T1000 (cell line): ENCODE measurements at places on chromosomes 5 and 9.

DNA sequence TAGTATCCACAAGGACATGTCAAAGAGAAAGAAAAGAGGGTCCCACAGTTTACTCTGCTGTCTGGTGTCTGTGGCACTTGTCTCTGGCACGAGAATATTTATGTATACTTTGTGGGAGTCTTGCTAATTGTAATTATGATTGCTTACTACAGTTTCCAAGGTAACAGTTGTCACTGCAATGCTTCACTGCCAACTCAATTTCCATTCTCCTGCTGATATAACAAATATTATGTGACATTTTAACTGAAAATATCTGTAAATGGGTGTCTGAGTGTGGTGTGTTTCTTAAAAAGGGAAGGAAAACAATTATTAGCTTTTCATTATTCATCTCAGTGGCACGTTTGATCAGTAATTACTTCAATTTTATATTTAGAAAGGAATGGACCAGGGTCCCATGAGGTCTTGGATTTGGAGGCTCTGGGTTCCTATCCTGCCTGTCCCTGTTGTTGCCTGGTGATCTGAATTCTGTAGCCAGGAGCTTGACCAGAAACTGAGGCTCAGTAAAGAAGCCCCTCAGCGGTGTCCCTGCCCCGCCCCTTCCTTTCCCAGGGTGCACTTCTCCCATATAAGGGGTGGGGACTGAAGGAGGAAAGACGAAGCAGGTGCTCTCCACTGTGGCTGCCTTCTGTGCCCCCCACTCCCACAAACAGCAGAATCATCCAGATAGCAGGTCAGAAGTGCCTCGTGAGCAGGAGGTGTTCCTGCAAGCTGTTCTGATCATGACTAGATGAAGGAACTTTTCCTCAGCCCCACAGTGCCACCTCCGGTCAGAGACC lies 137.3 kb upstream of the KIF2A start:
- DNase-seq: no peak

- no peak for DNase-seq
Measured at GRCh38 chr5:43065387-43065947, 25.3 kb upstream of the ANXA2R start.

GRCh38 chr5:80156156-80156555 lies 99.7 kb downstream of the SERINC5 start:
- no peak for DNase-seq

DNA sequence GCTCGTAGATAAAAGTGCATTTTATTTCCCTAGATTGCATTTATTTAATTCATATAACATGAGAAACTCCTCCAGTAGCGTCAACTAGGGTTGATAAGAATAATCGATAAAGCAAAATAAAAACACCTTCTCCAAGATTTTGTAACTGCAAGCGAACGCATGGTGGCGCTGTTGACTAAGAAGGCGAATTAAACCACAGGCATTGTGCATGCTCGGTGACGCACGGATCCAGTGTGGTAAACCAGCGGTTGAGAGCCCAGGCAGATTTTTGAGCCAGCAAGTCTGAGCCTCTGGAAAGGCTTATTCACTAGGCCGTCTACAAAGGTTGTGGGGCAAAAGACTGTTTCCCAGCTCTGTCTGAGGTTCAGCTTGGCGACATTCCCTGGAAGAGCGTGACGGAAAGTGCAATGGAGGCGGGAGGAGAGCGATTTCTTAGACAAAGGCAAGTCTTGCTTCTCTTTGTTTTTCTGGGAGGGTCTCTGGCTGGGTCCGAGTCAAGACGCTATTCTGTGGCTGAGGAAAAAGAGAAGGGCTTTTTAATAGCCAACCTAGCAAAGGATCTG lies at the start of gene PCDHB3:
PCDHB3 (plus strand) TSS at position 231 of the 563 bp plus-strand sequence; CDS start at position 408, 177 bp downstream.
- DNase-seq: no peak

GRCh38 chr5:88143693-88144218 lies 124.9 kb downstream of the TMEM161B start:
- no peak for DNase-seq

DNA sequence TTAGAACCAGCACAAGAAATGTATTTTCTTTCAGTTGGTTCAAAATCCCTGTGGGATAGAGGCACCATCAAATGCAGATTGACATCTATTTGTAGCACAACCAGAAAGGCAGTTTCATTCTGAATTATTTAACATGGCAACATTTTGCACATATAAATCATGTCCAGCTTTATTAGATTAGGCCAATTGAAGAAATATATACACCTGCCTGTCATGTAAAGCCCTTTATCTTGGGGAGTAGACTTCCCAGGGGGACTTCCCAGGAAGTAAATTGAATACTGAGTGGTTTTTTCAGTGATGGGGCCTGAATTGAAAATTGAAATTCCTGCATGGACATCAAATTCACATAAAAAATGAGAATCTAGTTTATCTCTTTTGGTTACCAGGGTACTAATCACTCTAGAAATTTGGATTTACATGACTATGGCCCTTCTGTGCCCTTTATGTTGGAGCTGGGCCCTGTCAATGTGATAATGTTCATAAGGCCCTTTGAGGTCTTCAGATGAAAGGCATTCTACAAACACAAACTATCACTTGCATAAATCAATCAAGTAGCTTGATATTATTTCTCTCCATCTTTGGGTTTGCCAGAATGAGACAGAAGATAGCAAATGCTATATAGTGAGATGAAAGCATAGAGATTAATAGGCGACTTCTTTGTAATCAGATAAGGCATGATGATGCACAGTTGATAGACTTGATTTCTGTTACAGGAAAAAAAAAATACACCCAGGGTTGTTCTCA lies 26.2 kb upstream of the ZNF608 start:
- no peak for DNase-seq

GRCh38 chr9:133460405-133461175 lies 812 bp downstream of the CACFD1 start:
- no peak for DNase-seq

GRCh38 chr9:138117836-138118235 lies 240.3 kb downstream of the CACNA1B start:
- no peak for DNase-seq

DNA sequence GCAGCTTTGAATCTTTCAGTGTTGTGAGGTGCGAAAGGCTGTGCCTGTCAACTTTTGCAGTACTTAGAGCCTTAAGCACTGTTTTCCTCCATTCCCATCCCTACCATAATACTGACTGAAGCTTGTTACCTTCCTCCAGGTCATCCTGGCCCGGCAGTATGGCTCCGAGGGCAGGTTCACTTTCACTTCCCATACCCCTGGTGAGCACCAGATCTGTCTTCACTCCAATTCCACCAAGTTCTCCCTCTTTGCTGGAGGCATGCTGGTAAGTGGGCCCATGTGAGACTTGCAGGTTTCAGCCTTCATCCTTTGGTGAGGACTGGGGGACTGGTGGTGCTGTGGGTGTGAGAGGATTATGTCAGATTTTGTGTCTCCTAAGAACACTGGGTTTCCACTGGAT lies 1.5 kb downstream of the TMED9 start:
- DNase-seq: no peak

GRCh38 chr5:51138164-51138563 lies 245.1 kb upstream of the ISL1 start:
- no peak for DNase-seq
